ENCODE measurements at places on chromosomes 3 and 15.

DNA sequence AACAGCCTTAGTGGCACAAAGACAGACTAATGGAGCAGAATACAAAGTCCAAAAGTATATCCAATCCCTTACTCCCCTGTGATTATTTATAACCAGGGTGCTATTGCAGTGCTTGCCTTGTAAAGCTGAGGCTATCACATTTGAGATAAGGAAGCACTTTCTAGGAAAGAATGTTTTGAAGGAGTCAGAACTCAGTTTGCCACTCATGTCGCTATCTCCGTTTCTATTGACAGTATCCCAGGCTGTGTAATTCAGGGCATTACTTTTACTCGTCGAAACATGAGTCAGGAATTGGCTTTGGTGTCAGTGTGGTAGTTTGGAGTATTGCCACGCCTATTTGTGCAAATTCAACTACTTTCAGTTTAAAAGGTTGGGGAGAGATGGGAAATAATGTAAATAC lies 78.4 kb downstream of the FBXL2 start:
- DNase-seq, result peak; percentile 73

DNA sequence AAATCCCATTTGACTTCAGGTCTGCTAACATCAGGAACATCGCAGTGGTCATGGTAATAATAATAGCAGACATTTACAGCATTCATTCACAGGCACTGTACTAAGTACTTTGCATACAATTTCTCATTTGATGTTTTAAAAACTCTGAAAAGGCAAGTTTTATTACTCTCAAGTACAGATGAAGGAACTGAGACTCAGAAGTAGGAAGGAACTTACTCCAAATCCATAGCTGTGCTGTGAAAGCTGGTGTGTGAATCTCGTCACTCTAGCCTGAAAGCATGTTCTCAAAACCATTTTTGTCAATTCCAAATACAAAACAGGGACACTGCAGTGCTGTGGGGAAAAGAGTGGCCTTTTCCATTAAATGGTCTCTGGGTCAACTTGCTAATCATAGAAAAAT lies 179.9 kb downstream of the FAM43A start:
- DNase-seq, result no peak

GRCh38 chr3:74119221-74119620 lies 494.5 kb upstream of the PDZRN3 start:
- no peak for DNase-seq

DNA sequence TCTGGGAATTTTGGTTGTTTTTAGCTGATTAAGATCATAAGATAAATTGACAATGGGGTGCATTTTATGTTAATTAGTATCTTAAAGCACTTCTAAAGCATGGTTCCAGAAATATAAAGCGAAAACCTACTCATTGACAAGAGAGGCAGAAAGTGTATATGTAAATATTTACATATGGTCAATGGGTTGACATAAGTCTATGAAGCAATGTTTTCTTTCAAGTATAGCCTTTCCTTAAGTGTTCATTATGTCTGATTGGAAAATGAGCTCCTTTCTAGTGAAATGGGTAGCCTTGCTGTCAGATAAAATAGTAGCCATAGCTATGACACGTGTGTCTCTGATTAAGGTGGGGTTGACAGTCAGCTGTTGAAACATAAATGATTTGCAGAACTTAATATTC lies 365.2 kb upstream of the AGTR1 start:
- DNase-seq, result no peak

All from astrocyte of the spinal cord (primary cell).